ENCODE measurements at places on chromosomes 5 and 9.

- DNase-seq: peak; percentile 14
These were observed 3.4 kb downstream of the ADGRD2 start for GRCh38 chr9:124453586-124454191.

- DNase-seq: peak; percentile 38
These were observed 1.1 kb downstream of the GCNT4 start for GRCh38 chr5:75051217-75051751.

DNA sequence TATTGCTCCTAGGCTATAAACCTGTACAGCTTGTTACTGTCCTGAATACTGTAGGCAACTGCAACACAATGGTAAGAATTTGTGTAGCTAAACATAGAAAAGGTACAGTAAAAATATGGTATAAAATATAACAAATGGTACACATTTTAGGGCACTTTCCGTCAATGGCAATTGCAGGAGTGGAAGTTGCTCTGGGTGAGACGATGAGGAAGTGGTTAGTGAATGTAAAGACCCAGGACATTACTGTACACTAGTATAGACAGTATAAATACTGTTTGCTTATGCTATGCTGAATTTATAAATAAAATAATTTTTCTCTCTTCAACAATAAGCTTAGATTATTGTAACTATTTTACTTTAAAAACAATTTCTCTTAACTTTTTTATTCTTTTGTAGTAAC is 15.6 kb upstream of the ADRB2 start:
- no peak for DNase-seq

DNA sequence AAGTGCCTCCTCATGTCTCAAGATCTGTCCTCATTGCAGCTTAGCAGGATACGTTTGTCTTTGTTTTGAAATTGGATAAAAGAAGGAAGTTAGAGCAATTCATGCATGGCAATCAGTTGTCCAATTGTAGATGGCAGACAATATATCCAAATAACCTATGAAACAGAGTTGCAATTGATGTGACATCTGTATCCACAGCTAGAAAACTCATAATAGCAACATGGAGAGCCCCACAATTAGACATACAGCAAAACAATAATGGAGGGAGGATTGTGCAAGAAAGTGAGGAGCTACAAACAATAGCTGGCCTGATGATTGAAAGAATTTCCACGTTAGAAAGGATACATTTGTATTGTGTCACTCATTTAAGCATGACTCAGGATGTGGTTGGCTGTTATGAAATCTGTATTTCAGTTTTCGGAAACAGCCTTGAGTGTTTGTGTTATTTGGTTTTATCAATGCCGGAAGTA is 132.0 kb downstream of the FAM174A start:
- no peak for DNase-seq

DNA sequence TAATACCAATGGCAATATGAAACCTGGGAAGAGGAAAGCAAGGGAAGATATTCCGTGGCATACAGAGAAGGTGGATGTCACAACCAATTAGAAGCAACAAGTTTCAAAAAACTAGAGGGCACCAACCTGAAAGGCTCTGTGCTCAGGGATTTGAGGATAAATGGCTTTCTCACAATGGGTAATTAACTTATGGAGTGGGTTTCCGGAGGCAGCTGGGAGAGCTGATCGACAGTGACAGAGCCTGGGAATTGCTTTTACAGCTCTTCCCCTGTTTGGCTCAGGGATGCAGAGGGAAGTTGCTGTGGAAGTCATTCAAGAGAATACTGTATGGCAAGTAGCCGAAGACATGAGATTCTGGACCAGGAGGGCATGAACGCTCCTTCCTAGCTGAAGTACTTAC is 237.0 kb downstream of the KIF4B start:
- DNase-seq: no peak

DNA sequence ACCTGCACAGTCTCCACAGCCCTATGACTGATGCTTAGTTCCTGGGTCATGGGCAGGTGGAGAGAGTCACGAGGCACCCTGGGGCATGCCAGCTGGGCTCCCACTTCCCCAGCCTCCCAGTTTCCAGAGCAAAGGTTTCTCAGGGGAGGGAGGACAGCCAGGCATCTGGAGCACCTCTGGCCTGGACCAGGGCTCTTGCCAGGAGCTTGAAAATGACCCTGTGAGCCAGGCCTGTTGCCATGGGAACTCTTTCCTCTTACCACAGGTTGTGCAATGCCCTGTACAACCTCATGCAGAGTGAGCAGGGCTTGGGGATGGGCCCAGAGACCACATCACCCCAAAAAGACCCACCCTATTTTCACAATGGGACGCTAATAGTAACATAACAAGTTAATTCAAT is 113.1 kb downstream of the PSD2 start:
- no peak for DNase-seq

DNA sequence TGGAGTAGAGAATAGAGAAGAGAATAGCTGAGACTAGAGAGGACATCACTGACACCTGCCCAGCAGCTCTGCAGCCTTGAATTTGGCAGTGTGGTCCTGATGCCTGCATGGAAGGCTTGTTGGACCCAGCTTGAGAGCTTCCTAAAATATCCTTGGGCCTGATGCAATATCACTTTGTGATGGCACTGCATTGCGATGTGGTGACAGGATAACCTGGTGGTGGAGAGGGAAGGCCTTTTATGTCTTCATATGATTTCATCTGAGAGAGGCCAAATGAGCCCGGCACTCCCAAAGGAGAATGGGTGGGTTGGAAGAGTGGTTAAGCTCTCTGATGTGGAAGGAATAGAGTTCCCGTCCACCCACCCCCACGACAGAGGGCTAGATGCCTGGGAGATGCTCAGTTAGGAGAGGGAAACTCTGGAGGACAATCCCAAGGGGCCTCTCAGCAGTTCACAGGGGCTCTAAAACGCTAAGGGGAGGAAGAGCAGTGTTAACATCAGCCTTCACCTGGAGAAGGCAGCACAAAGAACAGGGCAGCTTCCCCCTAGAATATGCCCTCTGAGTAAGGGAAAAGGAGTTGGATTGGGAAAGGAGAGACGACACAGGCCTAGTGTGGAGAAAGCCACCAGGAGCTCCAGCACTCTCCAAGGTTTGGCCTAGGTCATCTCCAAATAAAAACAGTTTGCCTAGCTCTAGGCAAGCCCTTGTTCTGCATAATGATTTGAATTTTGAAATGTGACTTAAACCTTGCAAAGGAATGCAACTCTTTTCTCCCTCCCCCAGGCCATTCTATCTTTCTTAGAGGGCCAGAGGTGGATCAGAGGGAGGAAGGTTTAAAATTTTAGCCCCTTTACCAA is 99.8 kb upstream of the SSBP2 start:
- no peak for DNase-seq

DNA sequence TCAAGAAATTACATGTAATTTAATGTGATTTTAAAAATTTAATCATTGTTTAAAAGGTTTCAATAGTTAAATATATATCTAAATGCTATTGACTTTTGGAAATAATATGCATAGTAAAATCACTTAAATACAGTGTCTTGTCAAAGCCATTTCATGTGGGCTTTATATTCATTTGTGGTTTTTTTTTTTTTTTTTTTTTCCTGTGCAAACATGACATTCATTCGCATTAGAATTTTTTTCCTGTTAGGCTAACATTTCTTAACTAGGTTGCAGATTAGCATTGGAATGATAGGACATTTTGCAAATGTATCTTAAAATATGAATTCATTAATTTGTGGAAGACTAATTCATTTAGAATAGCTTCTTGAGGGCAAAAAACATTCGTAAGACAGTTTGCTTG is 149.8 kb downstream of the PBX3 start:
- no peak for DNase-seq

DNA sequence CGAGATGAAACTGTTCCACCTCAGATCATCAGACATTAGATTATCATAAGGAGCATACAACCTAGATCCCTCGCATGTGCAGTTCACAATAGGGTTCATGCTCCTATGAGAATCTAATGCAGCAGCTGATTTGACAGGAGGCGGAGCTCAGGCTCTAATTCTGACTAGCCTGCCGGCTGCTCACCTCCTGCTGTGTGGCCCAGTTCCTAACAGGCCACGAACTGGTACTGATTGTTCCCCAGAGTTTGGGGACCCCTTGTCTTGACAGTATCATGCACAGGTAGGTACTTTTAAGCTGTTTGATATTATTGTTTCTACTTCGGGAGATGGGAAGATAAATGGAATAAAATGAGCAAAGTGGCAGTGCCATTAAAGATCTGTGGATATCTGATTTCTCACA is 66.9 kb downstream of the ZCCHC7 start:
- peak; percentile 8 for DNase-seq

- DNase-seq: peak; percentile 88
These were observed at the start of gene SPEF2 for GRCh38 chr5:35617435-35618303. Gene SPEF2, plus strand, starts transcription at chr5:35617863. Its CDS starts 135 bp downstream, at chr5:35617998.

GRCh38 chr5:38463634-38464521 is 92.6 kb downstream of the LIFR start:
- DNase-seq: no peak

- peak; percentile 77 for DNase-seq
These were observed at the start of gene CIZ1 for GRCh38 chr9:128191406-128192046. Gene CIZ1, minus strand, starts transcription at chr9:128191572. Its CDS starts 715 bp downstream, at chr9:128190857.

GRCh38 chr9:116382053-116382452 is 228.5 kb downstream of the PAPPA start:
- no peak for DNase-seq

GRCh38 chr9:36956908-36957307 is 77.2 kb downstream of the PAX5 start:
- DNase-seq: no peak

DNA sequence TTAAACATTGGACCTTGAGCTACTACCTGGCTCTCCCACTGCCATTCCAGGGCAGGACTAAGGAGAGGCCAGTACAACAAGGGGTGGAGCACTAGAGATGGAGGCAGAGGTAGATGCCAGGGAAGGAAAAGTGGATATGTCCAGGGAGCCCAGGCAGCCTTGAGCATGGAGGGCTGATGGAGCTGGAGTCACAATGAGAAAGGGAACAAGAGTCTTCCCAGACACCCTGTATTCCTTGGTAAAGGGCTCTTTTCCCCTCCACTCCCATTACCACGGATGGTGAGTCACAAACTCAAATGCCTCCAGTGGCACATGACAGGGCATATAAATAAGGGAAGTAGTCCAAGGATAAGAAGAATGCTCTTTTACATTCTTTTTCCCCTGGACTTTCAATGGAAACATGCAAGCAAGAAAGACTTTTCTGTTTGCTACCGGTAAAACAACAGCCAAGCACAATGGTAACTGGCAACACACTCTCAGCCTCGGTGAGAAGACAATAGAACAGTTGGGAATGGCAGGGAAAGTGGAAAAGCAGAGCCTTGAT is 16.7 kb downstream of the ERAP1 start:
- no peak for DNase-seq

GRCh38 chr9:103802068-103802467 is 292.0 kb upstream of the SMC2 start:
- DNase-seq: no peak

DNA sequence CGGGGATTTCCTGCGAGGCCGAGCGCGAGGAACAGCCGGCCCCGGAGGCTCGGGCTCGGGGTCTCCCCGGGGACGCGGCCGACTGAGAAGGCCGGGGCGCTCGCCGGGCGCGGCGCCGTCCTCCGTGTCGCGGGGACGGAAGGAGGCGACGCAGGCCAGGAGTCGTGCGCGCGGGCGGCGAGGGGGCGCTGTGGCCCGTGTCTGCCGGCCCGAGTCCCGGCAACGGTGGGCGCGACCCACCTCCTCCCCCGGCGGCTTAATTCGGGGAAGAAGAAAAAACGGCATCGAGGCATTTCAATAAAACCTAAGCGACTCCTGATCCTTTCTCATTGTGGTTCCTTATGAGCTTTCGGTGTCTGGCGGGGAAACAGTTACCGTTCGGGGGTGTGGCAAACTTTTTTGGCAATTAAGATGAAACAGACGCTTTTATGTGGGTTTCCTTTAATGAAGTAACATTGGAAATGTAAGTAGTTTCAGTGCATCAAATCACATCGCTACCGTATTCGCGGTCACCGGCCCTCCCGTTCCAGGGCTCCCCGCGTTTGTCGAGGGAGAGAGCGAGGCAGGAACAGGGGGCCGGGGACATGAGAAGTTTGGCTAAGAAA is 3.7 kb upstream of the IRX2 start:
- no peak for DNase-seq

DNA sequence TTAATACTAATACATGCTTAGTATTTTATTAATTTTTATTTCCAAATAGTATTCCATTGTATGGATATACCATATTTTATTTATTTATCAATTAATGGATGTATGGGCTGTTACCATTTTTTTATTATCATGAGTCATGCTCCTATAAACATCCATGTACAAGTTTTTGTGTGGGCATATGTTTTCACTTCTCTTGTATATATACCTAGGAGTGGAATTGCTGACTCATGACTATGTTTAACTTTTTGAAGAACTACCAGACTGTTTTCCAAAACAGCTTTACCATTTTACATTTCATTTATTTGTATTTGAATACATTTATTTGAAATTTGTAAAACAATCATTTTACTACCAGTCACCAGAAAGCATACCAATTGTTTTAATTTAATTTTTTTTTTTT is 14.1 kb upstream of the LRRC19 start:
- DNase-seq: no peak

DNA sequence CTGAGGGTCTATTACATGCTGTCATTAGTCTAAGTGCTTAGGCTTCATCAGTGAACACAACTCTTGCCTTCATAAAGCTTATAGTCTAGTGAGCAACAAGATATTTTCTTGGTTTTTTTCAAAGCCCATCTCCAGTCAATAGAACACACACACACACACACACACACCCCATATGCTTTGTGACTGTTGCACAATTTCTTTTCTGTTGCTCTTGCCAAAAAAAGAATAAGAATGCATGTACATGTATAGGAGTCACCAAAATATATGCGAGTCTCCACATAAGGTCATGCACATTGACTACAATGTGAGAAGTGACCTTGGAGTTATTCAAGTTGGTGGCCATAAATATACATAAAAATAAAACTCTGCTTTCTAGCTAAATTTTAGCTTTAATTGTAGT is 351.5 kb upstream of the TLE4 start:
- no peak for DNase-seq

DNA sequence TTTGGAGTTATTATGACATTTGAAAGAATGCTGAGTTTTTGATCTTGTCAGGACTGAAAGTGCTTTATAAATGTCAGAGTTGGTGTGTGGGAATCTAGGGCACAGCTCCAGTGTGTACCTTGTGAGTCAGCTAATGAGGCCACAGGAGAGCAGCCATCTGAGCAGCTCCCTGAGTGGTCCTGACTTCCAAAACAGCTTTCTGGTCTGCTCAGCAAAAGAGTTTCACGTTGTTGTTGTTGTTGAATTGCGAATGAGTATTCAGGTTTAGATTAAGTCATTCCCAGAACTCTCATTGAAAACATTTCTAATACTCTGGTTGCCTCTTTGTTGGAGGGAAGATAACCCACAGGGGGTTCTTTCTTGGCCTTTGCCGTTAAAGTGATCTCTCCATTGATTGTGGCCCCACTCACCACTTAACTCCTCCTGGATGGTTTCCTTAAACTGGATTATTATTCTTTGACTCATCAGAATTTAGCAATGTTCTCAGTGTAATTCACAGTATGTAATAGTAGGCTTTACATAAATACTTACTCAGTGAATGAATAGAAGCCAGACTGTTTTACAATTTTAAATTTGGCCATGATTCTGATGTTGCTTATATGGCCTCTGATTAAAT is 125.1 kb upstream of the SGCD start:
- DNase-seq: no peak

- DNase-seq: no peak
These were observed 56.9 kb downstream of the MVB12B start for GRCh38 chr9:126383406-126384046.
